K562 (cell line): ENCODE measurements at places on chromosomes 1 and 21. TPM values are rescaled to one million over a fixed set of nuclear protein-coding genes. Genes with fewer than 3 reads are reported as not detected.

CDKN2C gene
- total RNA-seq, result 56.7 and 62.2 TPM in 2 replicates

SH2D5 gene
- total RNA-seq, result 0.11 TPM in 1 of 2 replicates, not detected in the other

GREM2 gene
- total RNA-seq, result 0.07 TPM in 1 of 2 replicates, not detected in the other

NIBAN1 gene
- 20.4 and 26.6 TPM in 2 replicates for total RNA-seq

- no peak for DNase-seq
Measured at GRCh38 chr1:156559086-156559796, 13.1 kb downstream of the IQGAP3 start.
